ENCODE measurements at places on chromosomes 1 and 21.

DNA sequence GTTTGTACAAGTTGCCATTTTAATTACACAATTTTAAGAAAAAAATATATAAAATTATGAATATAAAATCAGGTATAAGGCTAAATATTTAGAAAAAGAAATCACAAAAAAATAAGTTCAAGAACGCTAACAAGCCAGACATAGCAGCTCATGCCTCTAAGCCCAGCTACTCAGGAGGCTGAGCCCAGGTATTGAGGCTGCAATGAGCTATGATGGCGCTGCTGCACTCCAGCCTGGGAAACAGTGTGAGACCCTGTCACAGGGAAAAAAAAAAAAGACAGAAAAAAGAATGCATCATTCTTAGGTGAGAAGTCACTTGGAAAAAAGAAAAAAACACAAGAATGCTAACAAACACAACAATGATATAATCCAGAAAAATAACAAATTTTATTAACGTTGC lies 112.3 kb upstream of the PRDX6 start:
- no peak for DNase-seq

DNA sequence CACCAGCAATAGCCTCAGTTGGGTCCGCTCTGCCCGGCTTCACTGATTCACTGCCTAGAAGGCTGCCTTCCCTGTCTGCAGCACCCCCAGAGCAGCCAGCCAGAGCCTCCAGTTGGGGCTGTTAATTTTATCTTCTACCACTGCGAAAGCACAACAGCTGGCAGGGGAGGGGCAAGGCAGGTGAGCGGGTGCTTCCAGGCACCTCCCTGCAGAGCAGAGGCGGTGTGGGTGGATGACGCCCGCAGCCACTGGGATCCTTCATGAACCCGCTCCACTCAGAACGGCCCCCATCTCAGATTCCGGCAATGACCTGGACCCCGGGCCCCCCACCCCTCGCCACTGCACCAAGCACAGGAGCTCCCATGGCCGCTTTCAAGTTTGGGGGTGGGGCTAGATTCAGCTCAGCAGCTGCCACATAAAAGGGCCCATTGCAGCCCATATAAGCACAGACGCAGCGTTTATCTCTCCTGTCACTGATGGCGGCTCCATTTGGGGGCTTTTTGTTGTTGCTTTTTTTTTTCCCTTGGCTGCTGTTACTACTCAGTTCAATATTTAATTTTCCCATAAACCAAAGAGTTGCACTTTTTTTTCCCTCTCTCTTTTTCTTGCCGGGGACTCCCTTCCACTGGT lies 128.0 kb upstream of the KLHDC7A start:
- DNase-seq: no peak

DNA sequence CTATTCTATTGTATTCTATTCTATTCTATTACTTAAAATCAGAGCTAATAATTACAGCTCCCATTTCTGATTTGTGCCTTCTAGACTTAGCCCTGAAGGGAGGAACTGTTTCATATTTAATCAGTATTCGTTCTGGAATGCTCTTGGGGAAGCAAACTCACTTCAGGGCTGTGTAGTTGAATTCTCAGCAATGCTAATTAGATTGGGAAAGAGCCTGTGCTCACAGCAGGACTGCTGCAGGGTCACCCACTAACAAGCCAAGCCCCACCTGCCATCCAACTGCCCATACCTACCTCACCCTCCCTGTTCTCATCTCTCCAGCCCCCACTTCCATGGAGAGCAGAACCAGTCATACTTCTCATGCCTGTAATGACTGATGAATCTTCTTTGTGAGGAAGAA lies 464.2 kb downstream of the PTPRU start:
- no peak for DNase-seq

DNA sequence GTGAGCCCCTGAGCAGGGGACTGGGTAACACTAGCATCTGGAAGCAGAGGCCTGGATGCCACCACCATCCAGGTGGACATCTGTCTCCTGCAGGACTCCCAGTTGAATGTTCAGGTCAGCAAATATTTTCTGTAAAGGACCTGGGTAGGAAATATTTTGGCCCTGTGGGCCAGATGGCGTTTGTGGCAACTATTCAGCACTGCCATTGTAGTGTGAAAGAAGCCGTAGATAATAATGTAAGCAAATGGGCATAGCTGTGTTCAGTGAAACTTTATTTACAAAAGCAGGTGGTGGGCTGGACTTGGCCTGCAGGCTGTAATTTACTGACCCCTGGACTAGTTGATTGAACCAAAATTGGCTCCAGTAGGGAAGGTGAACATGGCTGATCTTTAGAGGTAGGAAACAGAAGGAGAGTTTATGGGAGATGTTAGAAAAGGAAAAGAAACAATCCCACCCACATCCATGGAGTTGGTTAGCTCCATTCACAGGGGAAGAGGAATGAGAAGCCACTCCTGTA lies 20.0 kb upstream of the CD101 start:
- DNase-seq: no peak

DNA sequence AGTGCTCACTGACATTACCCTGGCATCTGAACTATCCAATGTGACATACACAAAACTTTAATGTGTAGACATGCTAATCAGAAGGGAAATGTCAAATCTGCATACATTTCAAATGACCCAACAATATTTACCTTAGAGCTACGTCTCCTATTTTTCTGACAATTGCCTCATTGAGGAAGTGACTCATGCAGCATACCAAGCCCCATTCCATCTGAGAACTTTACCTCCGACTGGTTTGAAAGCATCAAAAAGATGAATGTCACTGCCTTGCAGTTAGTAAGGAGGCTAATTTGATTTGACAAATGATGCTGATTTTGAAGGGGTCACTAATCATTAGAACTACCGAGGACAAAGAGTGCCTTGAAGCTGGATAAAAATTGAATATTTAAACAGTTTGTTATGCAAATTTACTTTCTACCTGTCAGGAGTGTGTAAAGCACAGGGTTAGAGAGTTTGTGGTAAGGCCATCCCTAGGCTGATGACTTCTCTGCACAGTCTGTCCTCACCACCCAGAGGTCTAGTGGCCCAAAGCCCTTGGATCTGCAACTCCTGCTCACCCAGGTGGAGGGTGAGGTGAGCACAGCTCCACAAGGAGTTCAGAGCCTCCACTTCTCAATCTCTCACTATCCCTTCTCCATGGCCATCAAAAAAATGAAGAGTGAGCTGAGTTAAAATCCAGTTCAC lies 500.3 kb upstream of the C1orf87 start:
- DNase-seq: peak; percentile 15

DNA sequence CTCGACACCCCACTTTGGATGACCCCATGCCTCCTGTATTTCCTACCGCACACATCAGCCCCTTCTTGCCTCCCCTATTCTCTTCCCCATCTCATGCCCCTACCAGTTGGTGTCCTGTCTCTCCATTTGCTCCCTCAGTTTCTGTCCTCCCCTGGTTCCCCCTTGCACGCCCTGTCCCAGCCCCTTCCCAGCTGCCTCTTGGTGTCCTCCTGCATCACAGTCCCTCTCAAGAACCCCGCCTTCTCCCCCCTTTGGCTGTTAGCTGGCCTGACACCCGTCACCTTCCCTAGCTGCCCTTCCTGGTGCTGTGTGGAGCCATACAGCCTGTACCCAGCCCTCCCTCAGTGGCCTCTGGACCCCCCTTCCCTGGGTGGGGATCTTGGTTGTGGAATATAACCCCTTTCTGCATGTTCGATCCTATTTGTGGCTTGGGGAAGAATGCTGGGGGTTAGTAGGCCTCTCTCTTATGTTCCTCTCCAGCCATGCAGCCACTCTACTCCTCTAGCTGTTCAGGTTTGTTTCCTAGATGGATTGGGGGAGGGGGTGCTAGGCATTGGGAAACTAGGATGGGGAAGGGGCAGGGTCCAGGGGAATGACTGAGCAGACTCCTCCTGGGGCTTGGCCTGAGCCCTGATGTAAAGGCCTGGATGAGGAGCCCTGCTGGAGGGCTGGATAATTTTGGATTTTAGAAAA lies 41.4 kb upstream of the NFASC start:
- no peak for DNase-seq

DNA sequence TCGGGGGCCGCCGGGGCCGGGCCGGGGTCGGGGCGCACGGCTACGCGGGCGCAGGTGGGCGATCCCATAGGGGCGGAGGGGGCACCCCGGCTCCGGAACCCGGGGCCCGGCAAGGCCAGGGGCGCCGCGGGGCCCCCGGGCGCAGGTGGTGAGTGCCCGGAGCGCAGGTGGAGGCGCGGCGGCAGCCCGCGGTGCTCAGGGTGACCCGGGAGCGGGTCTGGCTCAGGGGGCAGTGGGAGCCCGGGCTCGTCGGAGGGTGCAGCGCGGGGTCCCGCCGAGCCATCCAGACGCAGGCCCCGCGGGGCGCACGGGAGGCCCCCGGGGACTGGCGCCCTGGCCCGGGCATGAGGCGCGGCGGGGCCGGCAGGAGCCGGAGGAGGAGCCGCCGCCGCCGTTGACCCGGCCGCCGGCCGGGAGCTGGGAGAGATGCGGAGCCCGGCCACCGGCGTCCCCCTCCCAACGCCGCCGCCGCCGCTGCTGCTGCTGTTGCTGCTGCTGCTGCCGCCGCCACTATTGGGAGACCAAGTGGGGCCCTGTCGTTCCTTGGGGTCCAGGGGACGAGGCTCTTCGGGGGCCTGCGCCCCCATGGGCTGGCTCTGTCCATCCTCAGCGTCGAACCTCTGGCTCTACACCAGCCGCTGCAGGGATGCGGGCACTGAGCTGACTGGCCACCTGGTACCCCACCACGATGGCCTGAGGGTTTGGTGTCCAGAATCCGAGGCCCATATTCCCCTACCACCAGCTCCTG lies 489 bp downstream of the CELSR2 start:
- DNase-seq: peak; percentile 81

- no peak for DNase-seq
Measured at GRCh38 chr1:204357551-204358490, 1.9 kb downstream of the PLEKHA6 start.
